ENCODE measurements at places on chromosomes 13 and 19.

DNA sequence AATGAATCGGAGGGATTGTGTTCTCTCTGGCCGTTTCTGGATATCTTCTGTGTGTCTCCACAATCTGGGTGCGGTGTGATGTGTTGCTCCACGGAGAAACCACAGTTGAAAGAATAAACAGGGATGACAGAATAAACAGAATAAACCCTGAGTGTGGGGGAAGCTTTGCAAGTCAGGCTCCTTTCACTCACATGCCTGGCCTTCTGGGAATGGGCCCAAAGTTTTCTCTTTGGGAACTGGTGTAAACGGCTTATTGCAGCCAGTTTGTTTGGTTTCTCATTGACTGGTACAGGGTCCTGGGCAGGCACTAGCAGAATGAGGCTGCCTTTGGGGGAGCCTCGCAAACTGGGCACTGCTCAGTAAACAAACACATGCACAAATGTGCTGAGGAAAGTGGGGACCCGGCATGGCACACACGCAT is 324.7 kb downstream of the DLEU7 start:
- DNase-seq, result no peak

- DNase-seq, result no peak
Measured at GRCh38 chr19:17741456-17741855, 9.8 kb upstream of the FCHO1 start.

DNA sequence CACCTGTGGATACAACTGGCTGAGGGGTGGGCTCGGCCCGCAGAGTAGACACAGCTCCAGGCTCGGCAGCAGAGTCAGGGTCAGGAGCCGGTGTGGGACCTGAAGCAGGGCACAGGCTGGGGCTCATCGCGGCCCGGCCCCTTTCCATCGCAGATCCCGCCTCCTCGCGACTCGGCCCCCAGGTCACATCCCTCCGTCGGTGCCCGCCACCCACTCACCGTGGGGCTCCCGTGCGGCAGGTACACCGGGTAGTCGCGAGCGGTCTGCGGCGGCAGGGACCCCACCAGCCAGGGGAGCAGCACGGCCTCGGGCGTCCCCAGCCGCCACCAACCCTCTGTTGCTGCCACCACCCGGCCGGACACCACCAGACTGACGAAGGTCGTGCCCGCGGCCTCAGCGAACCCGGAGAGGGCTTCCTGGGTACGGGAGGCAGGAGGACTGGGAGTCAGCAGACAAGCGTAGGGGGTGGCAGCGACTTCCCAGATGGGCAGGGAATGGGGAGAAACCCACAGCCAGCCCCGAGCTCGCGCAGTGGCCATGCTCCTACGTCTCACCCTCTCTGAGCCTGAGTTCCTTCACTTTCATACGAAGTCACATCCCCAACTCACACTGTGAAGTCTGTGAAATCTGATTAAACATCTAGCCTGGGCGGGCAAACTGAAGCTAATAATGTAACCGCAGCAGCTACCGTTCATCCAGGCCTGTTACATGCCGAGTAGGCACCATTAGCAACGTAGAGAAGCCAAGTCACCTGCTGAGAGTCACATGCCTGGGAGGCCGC is 3.7 kb downstream of the FUZ start:
- no peak for DNase-seq

DNA sequence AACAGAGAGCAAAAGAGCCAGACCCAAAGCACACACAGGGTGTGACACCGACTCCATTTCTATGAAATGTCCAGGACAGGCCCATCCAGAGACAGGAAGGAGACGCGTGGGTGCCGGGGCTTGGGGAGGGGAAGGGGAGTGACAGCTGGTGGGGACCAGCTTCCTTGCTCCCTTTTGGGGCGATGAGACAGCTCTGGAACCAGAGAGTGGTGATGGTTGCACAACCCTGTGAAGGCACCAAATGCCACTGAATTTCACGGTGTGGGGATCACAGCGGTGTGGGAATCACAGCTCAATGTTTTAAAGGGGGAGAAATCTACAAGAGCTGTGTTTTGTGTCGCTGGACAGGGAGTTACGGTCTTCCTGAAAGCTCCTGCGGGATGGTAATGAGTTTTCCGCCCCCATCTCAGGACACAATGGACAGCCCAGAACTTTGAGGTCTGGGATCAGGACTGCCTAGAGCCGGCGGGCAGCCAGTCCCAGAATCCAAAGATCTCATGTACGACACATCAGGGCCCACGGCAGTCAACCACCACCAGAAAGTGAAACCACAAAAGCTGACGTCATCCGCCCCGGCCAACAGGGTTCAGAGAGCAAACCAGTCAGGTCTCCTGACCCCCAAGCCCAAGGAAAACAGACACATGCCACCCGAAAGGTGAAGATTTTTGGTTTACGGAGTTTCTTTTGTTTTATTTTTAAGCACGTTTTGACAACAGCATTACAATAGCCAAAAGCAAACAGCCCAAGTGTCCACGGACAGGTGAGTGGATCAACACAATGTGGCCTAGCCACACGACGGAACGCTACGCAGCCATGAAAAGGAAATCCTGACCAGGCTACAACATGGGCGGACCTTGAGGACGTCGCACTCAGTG is 7.3 kb downstream of the SGTA start:
- peak; percentile 42 for DNase-seq

DNA sequence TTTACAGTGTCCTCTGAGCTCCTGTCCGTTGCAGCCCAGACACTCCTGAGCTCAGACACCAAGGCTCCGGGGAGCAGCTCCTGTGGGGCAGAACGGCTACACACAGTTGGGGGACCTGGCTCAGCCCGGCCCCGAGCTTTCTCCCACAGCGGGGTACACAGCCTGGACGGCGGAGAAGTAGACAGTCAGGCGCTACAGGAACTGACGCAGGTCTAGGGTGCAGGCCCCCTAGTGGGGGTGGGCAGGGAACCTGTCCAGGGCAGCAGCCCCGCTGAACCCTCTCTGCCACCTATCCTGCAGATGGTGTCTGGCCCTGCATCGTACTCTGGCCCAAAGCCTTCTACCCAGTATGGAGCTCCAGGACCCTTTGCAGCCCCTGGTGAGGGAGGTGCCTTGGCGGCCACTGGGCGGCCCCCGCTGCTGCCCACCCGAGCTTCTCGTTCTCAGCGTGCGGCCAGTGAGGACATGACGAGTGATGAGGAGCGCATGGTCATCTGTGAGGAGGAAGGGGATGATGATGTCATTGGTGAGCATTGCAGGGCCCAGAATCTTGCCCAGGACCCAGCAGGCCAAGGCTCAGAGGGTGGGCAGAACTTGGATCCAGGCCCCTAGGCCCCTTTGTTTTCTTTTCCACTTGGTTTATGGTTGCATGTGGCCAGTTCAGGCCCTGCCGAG is 12.9 kb upstream of the PRR19 start:
- DNase-seq, result peak; percentile 16

GRCh38 chr19:3265432-3265831 is 41.0 kb downstream of the CELF5 start:
- no peak for DNase-seq

- DNase-seq, result no peak
Measured at GRCh38 chr13:44437356-44438233, 64.0 kb downstream of the SERP2 start.

DNA sequence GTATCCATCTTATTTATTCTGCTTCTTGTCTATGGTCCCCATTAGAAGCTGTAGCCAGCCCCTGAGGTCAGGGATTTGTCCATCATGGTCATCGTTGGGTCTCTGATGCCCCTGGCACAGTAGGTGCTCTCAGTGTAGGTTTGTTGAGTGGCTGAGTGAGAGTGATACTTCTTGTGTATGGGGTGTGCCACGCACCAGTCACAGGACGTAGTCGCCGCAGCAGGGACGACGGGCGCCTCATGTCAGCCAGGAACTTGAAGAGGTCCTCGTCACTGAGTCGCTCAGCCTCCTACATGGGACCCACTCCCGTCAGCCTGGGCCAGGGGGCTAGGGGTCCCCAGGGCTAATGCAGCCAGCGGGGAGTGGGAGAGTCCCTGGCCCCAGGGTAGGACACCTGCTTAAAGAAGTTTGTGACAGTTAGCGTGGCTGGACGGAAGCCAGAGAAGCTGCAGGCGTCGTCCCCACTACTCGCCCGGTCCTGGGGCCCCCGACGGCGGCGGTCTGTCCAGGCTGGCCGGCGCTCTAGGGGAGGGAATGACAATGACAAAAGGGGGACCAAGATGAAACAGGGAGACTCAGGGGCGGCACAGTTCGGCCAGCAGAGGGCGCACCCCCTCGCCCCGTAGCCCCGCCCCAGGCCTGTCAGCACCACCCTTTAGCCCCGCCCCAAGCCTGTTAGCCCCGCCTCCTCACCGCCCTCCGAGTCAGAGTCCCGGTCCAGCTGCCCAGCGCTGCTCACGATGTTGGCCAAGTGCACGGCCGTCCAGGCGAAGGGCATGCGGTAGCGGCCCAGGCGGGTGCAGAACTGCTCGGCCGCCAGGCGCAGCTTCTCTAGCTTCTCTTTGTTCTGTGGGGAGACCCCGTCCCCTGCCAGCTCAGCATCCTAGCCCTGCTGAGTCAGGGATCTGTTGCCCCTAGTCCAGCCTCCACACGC is 3.7 kb downstream of the ANGPTL8 start:
- peak; percentile 89 for DNase-seq

- DNase-seq, result peak; percentile 85
Measured at GRCh38 chr19:8609279-8610040, 1.1 kb downstream of the ADAMTS10 start.

DNA sequence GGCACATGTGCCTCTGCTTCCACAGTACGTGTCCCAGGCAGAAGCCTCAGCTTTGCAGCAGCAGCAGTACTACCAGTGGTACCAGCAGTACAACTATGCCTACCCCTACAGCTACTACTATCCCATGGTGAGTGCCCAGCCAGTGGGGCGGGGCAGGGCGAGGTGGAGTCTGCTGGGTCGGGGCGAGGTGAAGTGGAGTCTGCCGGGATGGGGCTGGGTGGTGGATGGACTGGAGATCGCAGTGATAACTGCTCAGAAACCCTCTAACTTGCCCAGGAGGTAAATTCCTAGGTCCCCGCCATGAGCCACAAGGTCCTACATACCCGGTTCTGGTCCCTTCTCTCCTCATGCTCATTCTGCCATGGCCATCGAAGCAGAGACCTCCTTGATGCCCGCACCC is 3.6 kb downstream of the LENG8 start:
- DNase-seq, result no peak

DNA sequence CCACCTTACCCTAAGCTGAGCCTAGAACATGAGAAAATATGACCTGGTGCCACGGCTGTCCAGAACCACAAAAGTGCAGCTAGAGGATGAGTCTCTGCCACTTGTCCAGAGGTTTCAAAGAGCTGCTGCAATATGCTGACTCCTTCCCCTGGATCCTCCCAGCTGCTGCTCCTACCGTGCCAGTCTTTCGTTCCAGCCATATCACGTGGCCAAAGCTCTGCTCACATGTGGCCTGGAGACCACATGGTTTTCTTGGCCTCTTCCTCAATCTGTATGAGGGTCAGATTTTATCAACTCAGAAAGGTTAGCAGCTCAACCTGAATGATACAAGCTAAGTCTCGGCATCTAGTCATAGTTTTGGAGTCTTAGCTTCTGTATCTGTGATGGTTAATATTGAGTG is 3.2 kb upstream of the SACS start:
- DNase-seq, result peak; percentile 48

GRCh38 chr13:23912469-23912868 is 15.2 kb upstream of the C1QTNF9B start:
- DNase-seq, result no peak

GRCh38 chr19:49570997-49571676 is 9.2 kb downstream of the NOSIP start:
- no peak for DNase-seq

GRCh38 chr13:27263438-27263837 is 7.2 kb upstream of the RASL11A start:
- no peak for DNase-seq

DNA sequence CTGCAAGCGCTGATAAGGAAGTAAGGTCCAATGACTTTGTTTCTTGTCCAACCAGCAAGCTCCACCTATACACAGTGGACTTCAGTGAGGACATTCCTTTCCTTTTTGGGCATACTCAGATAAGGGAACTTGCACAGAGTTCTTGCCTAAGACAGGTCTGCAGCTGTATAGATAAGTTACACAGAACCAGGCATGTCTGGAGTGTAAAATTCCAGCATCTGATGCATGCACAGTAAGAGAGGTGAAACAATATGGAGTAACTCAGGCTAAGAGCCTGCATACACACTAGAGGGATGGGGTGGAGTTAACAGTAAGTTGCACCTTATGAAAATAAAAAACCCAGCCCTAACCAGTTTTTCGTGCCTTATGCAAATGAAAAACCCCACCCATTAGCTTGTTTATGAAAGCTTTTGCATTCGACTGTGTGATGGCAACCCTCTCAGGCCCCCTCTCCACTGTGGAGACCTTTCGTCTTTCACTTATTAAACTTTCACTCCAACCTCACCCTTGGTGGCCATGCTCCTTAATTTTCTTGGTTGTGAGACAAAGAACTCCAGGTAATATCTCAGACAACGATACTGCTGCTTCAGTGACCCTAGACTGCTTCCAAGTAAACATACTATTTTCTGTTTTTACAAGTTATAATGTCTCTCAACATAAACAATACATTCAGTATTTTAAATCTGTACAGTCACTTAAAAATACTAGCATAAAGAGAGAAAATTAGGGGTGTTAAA is 2859.0 kb upstream of the PCDH20 start:
- no peak for DNase-seq

GRCh38 chr13:101946401-101946800 is 455.4 kb downstream of the FGF14 start:
- no peak for DNase-seq

All from right hindlimb (tissue), 1 donor.